SIG-M5 (cell line): ENCODE measurements at places on chromosomes 3 and 15.

GRCh38 chr3:127074900-127075360 is 92.0 kb downstream of the PLXNA1 start:
- no peak for DNase-seq

- no peak for DNase-seq
These were observed 15.9 kb upstream of the TMEM87A start for GRCh38 chr15:42289166-42289565.

- DNase-seq = no peak
These were observed 132.9 kb upstream of the ZBTB20 start for GRCh38 chr3:115279939-115280338.

DNA sequence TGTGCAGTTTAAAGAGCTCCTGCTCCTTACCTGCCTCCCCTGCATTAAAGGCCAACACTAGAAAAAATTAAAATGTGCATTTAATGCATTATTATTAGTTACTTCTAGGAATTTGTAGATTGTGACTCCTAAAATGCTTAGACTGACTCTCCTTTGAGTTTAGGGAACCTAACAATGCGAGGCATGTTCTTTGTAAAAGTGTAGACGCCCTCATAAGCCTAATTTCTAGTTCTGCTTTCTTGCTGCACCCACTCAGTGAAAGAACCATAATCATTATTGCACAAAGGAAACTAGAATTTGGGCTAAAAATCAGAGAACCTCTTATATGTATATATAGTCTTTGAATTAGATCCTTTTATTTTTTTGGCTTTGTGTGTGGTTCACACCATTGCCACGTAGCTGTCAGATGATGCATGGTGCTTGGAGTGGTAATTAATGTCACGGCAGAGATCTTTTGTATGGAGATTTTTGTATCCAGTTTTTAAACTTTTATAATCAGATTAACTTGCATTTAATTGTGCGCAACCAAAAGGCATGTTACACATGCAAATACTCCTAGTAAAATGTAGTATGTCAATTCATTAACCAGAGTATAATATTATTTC is 710 bp downstream of the ABHD10 start:
- peak; percentile 36 for DNase-seq

GRCh38 chr3:123930445-123930844 is 30.6 kb downstream of the CCDC14 start:
- DNase-seq = no peak

GRCh38 chr15:55289746-55290527 is at the start of gene RAB27A:
Gene RAB27A, minus strand, starts transcription at chr15:55289813. Its CDS starts 54,879 bp downstream, at chr15:55234934.
- DNase-seq = no peak

DNA sequence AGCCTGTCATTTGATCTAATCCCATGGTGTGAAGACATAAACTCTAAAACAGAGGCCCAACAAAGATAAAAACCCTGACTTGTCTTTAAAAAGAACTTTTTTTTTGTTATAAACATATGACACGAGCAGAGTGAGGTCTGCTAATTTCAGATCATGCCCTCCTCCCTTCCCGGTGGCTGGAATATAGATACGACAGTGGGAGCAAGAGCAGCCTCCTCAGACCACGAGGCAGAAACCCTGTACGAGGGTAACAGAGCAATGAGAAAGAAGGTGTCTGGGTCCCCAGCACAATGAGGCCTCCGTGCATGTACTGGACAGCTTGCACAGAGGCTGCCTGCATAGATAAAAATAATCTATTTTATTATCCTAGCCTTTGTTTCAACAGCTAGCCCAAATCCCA is 5.8 kb downstream of the TPRA1 start:
- no peak for DNase-seq

DNA sequence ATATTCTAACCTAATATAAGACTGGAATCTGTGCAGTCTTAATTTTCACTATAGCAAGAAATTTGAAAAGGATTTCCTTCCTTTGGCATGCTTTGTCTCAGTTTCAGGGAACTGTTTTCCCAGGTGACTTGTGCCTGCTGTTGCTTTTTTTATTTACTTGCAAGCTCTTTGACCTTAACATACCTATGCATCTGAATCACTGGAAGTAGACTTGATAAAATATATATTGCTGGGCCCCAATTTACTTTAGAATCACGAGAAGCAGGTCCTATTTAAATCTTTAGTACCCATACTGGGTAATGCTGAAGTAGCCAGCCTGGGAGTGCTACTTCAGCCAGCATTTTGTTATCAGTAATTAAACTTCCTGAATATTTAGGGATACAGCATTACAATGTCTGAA is 257.9 kb upstream of the ALCAM start:
- DNase-seq = no peak

DNA sequence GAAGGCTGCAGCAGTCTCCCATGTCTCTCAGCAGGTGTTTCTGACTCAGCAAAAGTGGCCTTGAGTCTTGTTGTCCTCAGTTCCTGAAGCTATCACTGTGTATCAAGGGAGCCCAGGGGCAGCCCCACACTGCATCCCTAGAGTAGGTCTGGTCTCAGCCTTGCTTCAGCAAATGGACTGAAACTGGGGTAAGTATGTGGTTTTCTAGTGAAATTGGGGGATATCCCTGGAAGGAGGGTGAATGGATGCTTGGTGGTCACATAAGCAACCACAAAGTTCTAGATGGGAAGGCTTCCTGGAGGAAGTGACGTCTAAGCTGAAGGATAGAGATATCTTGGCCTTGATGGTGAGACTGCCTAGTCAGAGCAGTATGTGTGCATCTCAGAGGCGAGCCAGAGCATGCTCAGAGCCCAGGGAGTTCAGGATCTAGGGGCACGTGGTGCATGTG is 38.4 kb downstream of the TMEM158 start:
- no peak for DNase-seq

GRCh38 chr3:111314898-111315297 is 227.1 kb upstream of the CD96 start:
- no peak for DNase-seq

DNA sequence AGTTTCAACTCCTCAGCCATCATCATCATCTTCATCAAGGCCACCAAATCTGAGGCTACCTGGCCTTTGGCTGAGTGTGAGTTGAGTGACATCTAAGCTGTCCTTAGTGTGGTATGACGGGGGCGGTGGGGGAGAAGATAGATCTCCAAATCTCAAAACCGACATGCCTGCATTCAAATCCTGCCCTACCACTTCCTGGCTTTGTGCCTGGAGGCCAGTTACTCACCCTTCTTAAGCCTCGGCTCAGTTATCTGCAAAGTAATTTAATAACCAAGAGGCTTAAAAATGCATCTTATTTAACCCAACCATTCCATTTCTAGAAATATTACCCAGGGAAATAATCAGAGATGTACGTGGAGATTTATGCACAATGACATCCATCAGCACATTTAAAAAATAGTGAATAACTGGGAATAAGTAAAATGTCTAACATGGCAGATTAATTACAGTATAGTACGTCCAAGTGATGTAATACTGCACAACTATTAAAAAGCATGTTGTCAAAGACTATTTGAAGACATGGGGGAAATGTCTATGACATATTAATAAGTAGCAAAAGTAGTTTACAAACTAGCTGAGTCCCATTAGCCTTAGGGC is 167.4 kb downstream of the NTRK3 start:
- DNase-seq = no peak

DNA sequence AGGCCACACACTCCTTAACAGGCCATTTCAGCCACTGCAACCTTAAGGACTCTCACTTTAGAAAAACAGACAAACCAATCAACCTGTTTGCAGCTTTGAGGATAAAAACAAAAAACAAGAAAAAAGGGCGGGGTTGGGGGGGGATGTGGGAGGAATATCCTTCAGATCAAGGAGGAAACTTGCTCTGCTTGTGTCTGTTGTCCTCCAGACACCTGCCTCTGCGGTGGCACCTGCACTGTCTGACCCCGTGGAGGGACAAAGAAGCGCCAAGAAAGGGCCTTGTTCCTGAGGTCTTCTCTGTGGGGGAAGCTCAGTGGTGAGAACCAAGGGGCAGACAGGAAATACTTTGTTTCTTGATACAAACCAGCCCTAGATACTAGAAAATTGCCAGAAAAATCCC is 70.5 kb downstream of the POLR2M start:
- DNase-seq = no peak

DNA sequence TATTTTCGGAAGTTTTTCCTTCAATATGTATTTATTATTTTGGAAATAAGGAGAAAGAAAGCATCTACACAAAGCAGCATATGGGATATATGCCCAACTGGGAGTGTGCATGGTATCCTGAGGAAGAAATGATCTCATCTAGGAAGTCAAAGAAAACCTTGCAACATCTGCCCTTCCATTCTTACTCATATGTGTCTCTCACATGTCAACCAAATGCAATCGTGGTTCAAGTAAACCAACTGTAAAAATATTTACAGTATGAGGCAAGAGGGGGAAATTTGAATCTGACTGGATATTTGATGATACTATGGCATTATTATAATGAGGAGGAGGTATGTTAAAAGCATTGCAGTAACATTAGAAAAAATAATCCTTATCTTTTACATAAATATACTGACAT is 3.2 kb upstream of the SCG3 start:
- no peak for DNase-seq

DNA sequence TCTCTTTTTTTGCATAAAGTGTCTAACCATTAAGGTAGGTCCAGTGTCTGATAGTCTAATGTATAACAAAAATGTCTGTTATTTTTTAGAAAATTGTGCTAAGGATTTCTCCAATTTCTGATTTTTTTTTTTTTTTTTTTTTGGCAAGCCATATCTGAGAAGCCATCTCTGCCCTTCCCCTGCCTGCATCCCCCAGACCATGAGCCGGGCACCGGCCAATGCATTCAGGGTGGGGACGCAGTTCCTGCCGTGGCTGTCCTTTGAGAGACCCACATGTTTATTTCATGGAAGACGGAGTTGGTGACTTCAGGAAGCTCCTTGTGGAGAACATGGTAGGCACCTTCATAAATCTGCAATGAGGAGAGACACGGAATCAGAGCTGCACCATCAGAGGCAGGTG is 19.2 kb downstream of the ABTB1 start:
- DNase-seq = no peak

DNA sequence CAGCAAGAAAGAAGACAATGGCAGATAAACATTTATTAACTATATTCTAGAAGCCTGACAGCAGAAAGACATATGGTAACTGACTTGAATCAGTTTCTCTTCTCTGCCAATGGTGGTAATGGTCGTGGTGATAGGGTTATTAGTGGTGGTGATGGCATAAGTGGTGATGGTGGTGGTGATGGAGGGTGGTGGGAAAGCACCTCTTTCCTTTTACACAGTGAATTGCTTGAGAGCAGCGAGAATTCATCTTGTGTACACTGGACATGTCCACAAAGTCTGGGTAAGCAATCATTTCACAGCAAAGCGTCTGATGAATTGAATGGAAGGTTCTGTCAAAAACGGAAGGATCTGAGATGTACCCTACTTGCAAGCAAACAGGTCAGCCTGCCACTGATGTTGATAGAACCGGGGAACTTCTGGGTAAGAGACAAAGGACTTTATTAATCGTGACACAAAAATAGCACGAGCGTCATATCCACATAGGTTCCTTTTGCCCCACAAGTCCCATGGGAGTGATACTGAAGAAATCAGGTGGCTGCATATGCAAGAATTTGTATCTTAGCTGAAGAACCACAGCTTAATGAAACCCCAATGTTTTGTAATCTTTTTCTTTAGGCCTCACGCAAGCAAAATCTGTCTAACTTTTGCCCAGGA is 23.5 kb upstream of the TBC1D5 start:
- no peak for DNase-seq

DNA sequence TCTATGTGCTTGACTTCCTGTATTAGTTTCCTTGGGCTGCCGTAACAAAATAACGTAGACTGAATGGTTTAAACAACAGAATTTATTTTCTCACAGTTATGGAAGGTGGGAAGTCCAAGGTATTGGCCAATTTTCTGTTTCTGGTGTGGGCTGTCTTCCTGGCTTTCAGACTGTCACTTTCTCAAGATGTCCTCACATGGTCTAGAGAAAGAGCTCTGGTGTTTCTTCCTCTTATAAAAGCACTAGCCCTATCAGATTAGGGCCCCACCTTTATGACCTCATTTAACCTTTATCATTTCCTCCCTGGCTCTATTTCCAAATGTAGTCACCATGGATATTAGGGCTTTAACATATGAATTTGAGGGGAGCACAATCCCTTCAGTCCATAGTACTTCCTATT is 54.6 kb downstream of the SPRED1 start:
- DNase-seq = no peak

GRCh38 chr15:67024998-67025368 is 40.4 kb upstream of the SMAD3 start:
- DNase-seq = no peak

- no peak for DNase-seq
These were observed 137.1 kb downstream of the CBLB start for GRCh38 chr3:105731686-105732085.

GRCh38 chr3:72763751-72764440 is 84.3 kb downstream of the SHQ1 start:
- no peak for DNase-seq

- DNase-seq = no peak
These were observed 141.4 kb downstream of the RBPMS2 start for GRCh38 chr15:64634027-64634426.

GRCh38 chr3:5162102-5162501 is 25.4 kb upstream of the EDEM1 start:
- DNase-seq = no peak

- no peak for DNase-seq
These were observed 126.5 kb downstream of the UBE2E2 start for GRCh38 chr3:23329471-23330105.

DNA sequence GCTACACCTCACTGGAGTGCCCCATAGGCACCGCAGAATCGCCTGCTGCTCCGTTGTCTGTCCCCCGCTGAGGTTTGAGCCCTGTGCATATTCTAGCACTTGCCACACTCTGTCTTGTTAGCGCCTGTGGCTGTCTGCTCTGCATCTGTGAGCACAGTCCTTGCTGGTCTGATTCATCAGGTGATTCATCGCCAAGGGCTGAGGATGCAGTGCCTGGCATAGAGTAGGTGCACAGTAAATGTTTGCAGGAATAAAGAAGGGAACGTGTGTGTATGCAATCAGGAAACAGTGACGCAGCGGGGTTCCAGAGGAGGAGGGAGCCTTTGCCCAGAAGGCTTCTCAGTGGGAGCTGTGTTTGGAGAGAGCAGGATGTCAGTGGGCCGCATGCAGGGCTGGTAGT is 124.0 kb upstream of the PLXNA1 start:
- no peak for DNase-seq

DNA sequence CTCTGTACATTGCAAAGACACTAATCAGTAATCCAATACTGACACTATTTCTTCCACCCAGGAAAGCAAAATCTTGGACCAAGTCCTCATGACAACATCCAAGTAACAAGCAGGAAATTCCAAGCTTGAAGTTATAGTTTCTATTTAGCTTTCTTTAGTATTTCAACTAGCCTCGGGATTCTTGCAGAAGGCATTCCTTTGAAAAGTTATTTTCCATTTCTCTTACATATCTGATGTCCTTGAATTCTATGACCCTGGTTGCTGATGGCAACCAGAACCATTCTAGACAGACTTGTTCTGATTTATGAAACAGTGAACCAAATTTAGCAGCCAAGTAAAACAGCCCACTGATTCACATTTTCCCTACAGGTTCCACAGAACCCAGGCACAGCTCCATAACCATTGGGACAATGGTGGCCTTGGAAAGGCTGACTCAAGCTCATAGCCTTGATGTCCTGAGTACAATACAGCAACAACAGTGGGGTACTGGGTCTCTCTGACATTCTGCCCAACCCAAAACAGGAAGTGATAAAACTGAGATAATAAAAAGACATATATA is 26.5 kb downstream of the P3H2 start:
- no peak for DNase-seq
